ENCODE measurements at places on chromosomes 1 and 21.

- DNase-seq = no peak
These were observed 527 bp downstream of the MACO1 start for GRCh38 chr1:25430967-25431881.

- DNase-seq = no peak
These were observed 22.3 kb upstream of the TTF2 start for GRCh38 chr1:117037802-117038201.

- DNase-seq = no peak
These were observed 607.4 kb upstream of the TMPRSS15 start for GRCh38 chr21:19010996-19011395.

DNA sequence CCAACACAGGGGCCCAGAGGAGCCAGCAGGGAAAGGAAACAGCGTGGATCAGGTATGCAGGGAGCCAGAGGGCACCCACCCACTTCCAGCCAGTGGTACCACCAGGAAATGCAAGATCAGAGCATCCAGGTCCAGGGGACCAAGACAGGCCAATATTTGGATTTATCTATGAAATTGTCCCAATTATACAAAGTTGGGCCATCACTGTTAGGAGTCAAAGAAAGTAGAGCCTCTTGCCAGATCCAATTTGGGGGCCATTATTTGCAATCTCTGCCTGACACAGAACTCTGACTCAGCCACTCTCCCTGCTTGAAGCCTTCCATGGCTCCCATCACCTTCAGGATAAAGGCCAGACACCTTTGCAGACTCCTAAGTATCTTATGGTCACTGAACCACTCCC lies 21.1 kb upstream of the TAS1R2 start:
- DNase-seq = no peak

DNA sequence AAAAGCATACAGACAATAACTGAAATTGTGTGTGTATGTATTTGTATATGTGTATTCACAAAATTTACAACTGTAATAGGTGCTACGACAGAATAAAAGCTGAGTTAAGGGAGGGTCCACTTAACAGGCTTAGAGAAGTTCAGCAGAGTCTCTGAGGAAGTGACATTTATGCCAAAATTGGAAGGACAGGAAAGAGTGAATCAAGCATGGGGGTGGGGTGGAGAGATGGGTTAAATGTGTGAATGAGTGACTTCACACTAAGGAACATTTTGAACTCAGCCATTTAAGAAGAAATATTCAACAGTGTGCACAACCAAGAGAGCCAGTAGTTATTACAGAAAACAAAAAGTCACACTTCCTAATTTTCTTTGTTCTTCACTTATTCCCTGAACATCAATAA lies 53.8 kb upstream of the RGS1 start:
- no peak for DNase-seq

- DNase-seq = no peak
These were observed 17.9 kb downstream of the CAPZA1 start for GRCh38 chr1:112637254-112638109.

GRCh38 chr1:199403531-199404116 lies 623.9 kb upstream of the NR5A2 start:
- no peak for DNase-seq

GRCh38 chr1:47067097-47067594 lies at the start of gene CYP4Z1:
TSS of gene CYP4Z1 (plus strand) at chr1:47067231. CDS start at chr1:47067491, 260 bp downstream.
- no peak for DNase-seq

DNA sequence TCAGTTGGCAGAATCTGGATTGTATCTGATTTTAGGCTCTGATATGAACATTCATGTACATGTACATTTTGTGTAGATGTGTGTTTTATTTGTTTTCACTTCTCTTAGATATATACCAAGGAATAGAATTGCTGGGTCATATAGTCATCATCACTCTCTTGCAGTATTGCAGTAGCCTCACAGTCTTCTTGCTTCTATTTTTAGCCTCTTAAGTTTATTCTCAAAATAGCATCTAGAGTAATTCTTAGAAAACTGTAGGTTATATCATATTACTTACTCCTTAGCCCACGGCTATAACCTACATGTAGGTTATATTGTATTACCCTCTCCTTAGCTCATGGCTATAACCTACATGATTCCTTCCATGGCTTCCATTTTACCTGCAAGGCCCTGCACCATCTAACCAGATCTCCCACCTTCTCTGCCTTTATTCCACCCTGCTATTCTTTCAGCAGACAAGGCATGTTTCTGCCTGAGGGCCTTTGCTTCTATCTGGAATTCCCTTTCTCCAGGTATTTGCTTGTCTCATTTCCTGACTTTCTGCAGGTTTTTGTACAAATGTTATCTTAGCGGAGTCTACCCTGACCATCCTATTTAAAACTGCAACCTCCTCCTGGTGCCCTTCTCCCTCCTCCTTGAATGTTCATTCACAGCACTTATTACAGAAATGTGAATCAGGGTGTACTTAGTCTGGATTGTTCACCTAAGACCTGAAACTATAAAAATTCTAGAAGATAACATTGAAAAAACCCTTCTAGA lies 109.0 kb upstream of the ETV3 start:
- no peak for DNase-seq

DNA sequence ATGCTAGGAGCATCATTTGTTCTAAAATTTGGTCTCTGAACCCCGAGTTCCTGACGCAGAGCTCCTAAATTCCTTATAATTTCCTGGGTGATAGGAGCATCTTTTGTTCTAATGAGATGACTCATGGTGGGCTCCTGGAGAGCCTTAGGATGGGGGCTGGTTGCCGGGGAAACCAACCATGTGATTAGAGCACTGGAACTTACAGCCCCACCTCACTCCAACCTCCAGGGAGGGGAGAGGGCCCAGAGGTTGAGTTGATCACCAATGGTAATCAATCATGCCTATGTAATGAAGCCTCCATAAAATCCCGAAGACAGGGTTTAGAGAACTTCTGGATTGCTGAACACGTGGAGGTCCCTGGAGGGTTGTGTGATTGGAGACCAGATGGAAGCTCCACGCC lies 7.7 kb downstream of the SHISAL2A start:
- no peak for DNase-seq

- no peak for DNase-seq
These were observed 73.5 kb downstream of the VPS26C start for GRCh38 chr21:37193676-37194075.

GRCh38 chr1:157437296-157437695 lies 115.0 kb downstream of the FCRL5 start:
- DNase-seq = no peak
